CD4-positive, alpha-beta T cell (primary cell): ENCODE measurements at places on chromosomes 3 and 15.

- no peak for DNase-seq
Observed at GRCh38 chr3:154616298-154616697, 186.3 kb upstream of the GPR149 start.

GRCh38 chr15:100241572-100242482 is 99.9 kb downstream of the ADAMTS17 start:
- DNase-seq, result no peak

GRCh38 chr3:70040386-70040785 is 40.9 kb downstream of the SAMMSON start:
- no peak for DNase-seq

- DNase-seq, result no peak
Observed at GRCh38 chr15:57761562-57761961, 55.0 kb downstream of the POLR2M start.

GRCh38 chr3:114406922-114407321 is 113.1 kb downstream of the TIGIT start:
- no peak for DNase-seq

- peak; percentile 44 for DNase-seq
Observed at GRCh38 chr3:122680475-122681283, at the start of gene PARP14. Gene PARP14, plus strand, starts transcription at chr3:122680839. Its CDS starts 45 bp downstream, at chr3:122680884.

DNA sequence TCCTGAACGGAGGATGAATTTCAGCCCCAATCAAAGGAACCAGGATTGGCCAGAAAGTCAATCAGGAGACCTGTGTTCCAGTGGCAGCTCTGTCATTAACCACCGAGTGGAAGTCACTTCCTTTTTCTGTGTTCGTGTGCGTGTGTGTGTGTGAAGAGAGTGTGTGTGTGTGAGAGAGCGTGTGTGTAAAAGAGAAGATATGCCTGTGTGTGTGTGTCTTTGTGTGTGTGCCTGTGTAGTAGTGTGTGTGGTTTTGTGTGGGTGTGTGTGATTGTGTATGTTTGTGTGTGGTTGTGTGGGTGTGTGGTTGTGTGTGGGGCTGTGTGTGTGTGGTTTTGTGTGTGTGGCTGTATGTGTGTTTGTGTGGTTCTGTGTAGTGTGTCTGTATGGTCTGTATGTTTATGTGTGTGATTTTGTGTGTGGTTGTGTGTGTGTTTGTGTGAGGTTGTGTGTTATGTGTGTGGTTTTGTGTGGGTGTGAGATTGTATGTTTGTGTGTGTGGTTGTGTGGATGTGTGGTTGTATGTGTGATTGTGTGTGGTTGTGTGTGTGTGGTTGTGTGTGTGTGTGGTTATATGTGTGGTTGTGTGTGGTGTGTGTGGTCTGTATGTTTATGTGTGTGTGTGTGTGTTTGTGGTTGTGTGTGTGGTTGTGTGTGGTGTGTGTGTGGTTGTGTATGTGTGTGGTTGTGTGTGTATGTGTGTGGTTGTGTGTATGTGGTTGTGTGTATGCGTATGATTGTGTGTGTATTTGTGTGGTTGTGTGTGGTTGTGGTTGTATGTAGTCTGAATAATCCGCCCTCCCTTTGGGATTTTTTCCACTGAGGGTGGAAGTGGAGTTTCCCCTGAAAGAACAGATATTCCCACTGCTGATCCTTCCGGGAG is 314.4 kb downstream of the SHQ1 start:
- no peak for DNase-seq

- no peak for DNase-seq
Observed at GRCh38 chr15:85480923-85481322, 100.5 kb downstream of the AKAP13 start.

GRCh38 chr15:40282147-40282868 is 556 bp downstream of the ANKRD63 start:
- DNase-seq, result peak; percentile 64

- no peak for DNase-seq
Observed at GRCh38 chr3:113498221-113499005, 16.5 kb downstream of the SPICE1 start.

GRCh38 chr15:31831596-31831995 is 198.7 kb upstream of the CHRNA7 start:
- no peak for DNase-seq

GRCh38 chr15:55703873-55704301 is 39.1 kb downstream of the PRTG start:
- no peak for DNase-seq

DNA sequence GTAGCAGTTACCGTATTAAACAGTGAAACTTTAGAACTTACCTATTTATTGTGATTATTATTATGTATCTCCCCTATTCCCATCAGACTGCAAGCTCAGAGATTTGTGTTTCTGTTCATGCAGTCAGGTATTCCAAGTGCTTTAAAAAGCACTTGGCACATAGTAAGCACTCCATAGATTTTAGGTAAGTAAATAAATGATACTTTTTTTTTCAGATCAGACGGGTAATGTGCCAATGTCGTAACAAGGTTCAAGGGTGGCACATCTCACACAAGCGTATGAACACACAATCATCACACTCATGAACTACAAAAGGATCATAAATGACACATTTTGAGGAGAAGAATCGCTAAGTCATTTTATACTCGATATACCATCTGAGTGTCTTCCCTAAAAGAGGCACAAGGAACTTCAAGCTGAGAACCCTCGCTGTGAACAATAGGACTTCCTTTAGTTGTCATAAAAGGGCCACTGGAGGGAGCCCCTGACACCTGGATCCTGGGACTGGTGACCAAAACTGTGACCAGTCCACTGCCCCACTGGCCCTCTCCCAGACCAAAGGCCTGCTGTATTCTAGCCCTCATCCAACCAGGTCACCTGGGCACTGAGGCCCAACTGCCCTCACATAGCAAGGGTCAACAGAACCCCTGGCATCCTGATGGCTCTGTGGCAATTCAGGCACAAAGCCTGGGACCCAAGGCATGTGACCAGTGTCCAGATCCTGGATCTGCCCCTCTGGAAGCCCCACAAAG is 32.1 kb downstream of the KIF9 start:
- DNase-seq, result no peak

GRCh38 chr15:80216141-80216540 is 35.9 kb downstream of the CTXND1 start:
- no peak for DNase-seq

DNA sequence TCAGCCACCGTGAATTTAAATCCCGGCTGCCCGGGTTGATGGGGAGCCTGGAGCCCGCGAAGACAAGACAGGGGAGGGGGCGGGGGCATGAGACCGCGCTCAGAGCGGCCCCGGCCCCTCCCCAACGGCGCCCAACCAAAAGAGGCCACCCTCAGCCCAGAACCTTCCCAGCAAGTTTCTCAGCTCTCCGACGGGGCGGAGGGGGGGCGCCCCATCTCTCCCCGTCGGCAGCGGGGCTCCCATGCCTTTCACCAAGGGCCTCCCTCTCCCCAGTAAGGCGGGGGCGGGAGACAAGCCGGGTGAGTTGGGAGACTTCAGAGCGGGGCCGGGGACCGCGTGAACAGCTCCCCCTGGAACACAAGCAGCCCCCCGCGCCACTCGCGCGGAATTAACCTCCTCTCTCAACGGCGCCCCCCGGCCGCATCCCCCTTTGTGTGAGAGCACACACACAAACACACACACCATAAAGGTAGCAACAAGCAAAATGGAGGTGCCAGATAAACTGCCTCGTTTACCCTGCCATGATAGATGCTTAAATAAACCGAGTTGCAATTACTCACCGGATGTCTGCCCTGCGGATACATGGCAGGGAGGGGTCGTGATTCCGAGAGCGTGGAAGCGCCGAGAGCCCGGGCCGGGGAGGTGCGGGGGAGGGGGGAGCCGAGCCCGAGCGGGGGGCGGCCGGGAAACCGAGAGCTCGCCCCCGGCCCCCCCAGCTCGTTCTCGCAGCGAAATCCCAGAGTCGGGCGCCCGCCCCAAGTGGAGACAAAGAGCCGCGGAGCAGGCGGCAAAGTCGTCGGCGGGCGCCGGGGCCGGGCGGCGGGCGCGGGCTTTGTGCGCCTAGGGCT is 1.3 kb downstream of the TLE3 start:
- DNase-seq, result peak; percentile 60

- no peak for DNase-seq
Observed at GRCh38 chr3:155753038-155753639, 8.3 kb upstream of the PLCH1 start.

GRCh38 chr3:189927975-189928895 is 192.5 kb downstream of the P3H2 start:
- DNase-seq, result no peak

- DNase-seq, result no peak
Observed at GRCh38 chr3:124007186-124007585, 15.3 kb upstream of the ROPN1 start.

- DNase-seq, result no peak
Observed at GRCh38 chr3:127962937-127963336, 47.9 kb downstream of the KBTBD12 start.

DNA sequence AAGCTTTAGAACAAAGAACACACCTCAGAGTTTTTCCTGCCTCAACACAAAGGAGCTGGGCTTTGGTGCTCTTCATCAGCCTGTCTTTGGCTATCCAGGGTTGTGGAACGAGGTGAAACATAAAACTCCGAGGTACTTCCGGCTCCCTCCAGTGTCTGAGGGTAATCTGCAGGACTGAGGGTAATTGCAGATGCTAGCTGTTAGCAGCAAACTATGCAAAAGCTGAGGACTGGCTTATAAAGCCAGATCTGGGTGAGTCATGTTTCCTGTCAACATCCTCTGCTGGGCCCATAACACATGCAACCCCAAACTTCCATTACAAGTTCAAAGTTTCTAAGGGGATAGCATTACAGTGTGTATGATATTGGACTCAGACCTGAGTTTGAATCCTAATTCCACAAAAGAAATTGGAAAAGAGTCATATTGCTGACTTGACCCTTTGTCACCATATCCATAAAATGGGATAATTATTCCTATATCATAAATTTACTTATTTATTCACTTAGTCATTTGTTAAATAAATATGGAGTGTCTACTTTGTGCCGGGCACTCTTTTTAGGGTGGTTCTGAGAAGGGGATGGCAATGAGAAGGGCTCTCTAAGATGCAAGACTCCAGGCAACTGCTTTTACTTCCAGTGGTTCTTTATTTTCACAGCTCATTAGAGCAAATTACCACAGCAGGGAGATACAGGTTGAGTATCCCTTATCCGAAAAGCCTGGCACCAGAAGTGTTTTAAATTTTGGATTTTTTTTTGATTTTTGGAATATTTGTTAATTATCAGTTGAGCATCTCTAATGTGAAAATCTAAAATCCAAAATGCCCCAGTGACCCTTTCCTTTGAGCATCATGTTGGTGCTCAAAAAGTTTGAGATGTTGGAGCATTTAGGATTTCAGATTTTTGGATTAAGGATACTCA is 9.5 kb upstream of the TRIM69 start:
- DNase-seq, result peak; percentile 78

DNA sequence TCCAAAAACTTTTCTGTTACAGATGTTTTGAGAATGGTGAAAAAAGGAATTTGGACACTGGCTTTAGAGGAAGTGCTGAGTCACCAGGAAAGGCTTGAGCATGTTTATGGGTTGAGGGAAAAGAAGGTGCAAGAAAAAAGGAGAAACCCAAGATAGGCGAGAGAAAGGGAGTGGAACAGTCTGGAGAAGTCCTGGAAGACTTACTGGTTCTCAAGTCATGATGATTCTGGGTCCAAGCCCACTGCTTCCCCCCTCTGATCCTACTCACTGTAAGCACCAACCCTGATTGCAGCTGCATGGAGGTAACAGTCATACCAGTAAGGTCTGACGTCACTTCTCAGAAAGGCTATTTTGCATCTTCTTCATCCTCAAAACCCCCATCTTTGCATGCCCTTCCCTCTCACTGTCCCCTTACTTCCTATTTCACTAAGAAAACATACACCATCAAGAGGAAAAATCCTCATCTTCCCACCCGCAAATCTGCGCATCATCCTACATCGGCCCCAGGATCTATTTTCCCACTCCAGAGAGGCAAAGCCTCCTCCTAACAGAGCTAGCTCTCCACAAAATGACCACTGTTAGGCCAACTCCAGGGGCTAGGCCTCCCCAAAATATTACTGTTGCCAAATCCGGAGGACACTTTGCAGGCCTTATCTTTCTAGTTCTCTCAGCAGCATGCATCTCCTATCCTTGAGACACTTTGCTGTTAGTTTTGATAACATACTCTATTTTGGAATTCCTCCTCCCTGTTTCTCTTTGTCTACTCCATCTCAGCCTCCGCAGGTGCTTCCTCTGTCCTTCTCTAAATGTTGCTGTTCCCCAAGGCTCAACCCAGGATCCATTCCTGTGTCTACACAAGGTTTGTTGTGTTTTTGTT is 3.2 kb upstream of the ATP13A3 start:
- DNase-seq, result no peak

DNA sequence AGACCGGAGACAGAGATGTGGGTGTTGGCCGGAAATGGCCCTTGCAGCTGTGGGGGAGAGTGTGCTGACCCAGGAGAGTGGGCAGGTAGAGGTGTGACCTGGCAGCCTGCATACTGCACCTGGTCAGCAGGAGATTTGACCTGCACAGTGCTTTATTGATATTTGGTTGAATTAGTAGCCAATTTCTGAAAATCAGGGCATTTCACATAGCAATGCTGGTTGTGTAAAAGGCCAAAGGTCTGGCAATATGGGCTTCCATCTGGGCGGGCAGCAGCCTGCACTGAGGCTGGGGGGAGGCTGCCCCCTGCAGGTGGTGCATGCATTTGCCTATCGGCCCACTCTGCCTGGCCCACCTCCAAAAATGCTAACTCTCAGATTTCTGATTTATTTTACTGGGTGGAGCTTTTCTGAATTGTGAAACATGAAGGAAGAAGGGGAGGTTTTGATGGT is 9.4 kb upstream of the MGLL start:
- no peak for DNase-seq

- no peak for DNase-seq
Observed at GRCh38 chr3:36146404-36146803, 233.9 kb upstream of the STAC start.

- DNase-seq, result no peak
Observed at GRCh38 chr15:74444106-74445062, 10.6 kb upstream of the SEMA7A start.

- DNase-seq, result no peak
Observed at GRCh38 chr3:94525043-94525442, 462.2 kb downstream of the NSUN3 start.

- DNase-seq, result no peak
Observed at GRCh38 chr15:50244153-50244552, 21.4 kb downstream of the HDC start.

DNA sequence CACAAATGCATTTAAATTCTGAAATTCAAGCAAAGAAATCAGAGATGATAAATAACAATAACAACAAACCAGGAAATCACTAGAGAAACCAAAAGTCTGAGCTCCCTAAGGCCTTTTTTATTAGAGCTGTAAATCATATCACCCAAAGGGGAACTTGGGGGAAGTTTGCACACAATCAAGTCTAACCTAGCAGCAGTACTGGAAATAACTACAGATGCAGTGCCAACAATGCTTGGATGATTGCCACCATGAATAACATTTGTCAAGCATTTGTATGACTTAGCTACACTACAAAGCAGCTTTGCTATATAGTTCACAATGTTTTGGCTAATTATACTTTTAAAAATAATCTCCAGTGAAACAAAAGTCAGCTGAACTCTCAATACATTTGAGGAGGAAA is 27.8 kb downstream of the SHQ1 start:
- no peak for DNase-seq

GRCh38 chr3:122979211-122979610 is 48.4 kb downstream of the SEMA5B start:
- DNase-seq, result no peak
